GM13976 (cell line): ENCODE measurements at places on chromosomes 3 and 15.

DNA sequence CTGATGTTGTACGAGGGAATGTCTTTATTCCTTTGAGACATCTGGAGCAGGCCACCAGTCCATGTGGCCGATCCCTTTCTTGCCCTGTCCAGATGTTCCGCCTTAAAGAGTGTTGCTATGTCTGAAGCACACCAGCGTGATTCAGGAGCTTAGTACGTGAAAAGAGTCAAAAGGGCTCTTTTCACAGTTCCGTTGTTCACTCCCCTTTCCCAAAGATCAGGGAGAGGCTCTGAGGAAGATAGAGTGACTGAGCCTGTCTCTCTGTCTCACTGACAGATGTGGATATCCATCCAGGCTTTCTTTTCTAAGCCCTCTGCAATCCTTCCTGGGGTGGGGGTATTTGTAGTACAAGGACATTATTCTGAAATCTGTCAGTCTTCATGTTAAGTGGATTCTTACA is 262.5 kb upstream of the LRTM1 start:
- no peak for DNase-seq

DNA sequence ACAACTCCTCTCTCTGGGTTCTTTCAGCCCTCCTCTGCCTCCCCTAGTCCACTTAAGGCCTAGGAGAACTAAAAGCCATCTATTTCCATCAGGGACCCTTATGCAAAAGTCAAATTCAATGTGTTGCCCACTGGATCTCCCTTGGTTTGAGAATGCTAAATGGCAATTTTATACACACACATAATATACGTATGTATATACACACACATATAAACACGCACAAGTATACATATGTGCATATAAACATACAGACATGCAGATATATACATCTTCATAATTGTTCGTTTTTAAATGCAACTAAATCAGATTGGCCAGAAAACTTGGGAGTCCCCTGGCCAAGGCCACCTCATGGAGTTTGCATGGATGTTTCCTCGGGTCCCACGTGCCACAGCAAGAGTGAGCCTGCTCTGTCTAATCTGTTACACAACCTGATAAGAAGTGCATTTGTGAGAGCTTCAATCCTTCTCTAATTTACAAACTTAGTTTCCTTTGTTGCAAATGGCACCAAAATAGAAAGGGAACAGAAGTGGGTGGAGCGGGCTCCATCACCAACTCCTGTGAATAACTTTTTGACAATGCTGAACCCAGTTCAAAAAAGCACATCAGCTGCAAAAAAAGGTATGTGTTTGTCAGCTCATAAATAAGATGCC is 84.2 kb downstream of the FOXP1 start:
- no peak for DNase-seq

DNA sequence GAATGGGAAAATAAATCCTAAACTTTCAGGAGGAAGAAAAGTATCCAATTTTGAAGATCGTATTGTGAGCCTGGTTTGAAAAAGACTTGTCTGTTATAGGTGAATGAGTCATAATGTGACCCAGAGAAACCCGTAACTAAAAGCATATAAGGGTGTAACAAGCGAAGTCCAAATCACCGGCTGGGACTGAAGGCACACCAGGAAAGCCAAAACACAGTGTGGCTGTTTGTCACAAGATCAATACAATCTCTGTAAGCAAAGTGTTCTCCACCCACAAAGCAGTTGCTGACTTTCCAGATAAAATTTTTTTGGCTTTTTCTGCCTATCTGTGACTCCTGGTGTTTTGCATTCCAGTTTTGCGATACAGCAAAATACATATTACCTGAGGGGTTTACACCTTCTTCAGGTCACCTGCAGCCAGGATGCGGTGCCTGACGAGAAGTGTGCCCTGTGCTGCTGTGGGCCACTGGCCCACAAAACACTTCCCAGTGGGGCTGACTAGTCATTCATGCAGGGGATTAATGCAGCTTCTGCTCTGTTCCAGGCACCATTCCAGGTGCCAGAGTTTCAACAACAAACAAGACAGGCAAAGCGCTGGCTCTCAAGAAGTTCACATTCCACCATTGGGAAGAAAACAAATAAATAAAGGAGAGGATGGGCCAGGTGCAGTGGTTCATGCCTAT is 14.4 kb downstream of the HES1 start:
- DNase-seq: no peak

- DNase-seq: no peak
Measured at GRCh38 chr3:123723070-123723469, 138.2 kb upstream of the HACD2 start.

DNA sequence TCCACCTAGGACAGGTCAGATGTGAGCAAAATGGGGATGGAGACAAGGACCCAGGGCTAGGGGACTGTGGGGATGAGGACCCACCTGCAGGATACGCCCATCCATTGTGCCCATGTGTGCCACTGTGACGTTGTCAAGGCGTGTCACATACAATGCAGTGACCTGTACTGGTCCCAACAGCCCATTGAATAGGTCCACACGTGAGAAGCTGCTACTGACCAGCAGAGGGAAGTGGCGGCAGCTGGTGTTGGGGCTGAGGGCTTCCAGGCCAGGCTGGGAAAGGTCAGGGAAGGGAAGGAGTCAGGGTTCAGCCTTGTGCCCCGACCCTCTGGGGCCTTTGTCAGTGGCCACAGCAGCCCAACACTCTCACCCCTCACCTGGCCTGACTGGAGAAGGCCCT is 4.7 kb downstream of the MST1R start:
- no peak for DNase-seq

GRCh38 chr15:74801311-74801997 is 11.2 kb upstream of the LMAN1L start:
- DNase-seq: no peak

DNA sequence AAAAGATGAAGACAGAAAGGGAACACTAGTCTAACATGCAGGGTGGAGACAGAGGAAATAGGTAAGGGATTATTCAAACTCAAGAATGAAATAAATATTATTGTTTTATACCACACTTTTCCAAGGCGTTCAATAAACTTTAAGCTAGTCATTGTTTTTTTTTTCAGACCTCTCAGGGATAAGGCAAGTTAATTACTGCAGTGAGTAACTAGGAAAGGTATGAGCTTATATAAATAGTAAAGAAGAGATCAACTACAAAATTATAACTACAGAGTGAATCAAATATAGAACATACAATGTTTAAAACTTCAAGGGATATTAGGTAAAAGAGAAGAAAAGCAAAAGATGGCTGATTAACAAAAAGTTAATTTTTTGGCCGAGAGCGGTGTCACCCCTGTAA is 31.5 kb upstream of the XXYLT1 start:
- DNase-seq: no peak

- DNase-seq: peak; percentile 70
Measured at GRCh38 chr3:29686889-29687592, 406.2 kb downstream of the RBMS3 start.
